ENCODE measurements at places on chromosomes 3 and 15.
A peak's percentile ranks its signal among the peaks of the same experiment; 100 is the strongest.

DNA sequence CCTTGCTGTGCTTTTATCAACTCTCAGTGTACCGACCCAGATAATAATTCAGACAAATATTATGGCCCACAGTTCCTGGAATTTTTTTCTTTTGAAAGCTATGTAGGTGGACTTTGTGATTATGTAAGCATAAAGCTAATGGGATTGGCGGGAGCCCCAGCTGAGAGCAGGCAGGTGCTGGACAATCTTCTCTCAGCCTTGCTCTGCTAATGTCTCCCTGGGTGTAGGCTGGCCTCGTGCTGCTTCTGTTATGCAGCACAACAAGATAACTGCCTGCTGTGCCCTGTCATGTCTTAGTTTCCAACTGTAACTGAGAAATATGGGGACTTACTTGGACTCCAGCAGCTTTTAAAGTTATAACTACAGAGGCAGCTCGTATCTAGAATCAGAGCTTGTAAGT, 415.0 kb downstream of the PDCD6IP start:
- no peak for DNase-seq
- H3K36me3 ChIP-seq: no peaks in the 10 kb centered on the region
- H3K27ac ChIP-seq: no peak overlapping the region
- H3K27me3 ChIP-seq: peaks cover 3% of the 10 kb centered on the region
- H3K4me3 ChIP-seq: no peak overlapping the region

- DNase-seq: no peak
- H3K4me3 ChIP-seq: peak overlapping the region; percentile 94
- peaks cover 11% of the 10 kb centered on the region for H3K36me3 ChIP-seq
- peaks cover 47% of the 10 kb centered on the region for H3K4me1 ChIP-seq
These were observed 744 bp upstream of the CCDC32 start for GRCh38 chr15:40565333-40566238.

DNA sequence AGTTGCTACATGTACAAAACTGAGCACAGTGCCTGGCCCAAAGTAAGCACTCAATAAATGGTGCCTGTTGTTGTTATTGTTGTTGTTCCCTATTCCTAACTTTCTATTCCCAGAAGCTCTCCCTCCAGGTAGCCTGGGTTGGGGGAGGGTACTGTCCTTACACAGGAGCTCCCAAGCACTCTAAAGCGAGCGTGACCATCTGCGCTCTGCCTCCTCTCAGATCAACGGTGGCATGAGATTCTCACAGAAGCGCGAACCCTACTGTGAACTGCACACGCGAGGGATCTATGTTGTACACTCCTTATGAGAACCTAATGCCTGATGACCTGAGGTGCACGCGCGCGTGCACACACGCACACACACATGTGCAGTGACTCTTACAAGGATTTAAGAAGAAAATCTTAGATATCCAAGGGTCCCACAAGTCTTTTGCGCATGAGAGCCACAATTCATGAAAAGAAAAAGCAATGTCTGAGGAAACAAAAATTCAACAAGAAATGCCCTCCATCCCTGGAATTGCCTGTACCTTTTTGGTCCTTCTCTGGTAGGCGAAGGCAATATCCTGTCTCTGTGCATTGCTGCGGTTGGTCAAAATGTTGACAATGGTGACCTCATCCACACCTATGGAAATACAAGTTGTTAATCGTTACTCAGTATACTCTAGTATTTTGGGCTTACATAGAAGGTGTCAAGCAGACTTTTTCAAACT, 33.7 kb downstream of the ANXA2 start:
- no peaks in the 10 kb centered on the region for H3K27me3 ChIP-seq
- no peak overlapping the region for H3K4me3 ChIP-seq
- H3K27ac ChIP-seq: no peak overlapping the region
- H3K4me1 ChIP-seq: peaks cover 3% of the 10 kb centered on the region
- no peak for DNase-seq
- peaks cover 4% of the 10 kb centered on the region for H3K36me3 ChIP-seq

DNA sequence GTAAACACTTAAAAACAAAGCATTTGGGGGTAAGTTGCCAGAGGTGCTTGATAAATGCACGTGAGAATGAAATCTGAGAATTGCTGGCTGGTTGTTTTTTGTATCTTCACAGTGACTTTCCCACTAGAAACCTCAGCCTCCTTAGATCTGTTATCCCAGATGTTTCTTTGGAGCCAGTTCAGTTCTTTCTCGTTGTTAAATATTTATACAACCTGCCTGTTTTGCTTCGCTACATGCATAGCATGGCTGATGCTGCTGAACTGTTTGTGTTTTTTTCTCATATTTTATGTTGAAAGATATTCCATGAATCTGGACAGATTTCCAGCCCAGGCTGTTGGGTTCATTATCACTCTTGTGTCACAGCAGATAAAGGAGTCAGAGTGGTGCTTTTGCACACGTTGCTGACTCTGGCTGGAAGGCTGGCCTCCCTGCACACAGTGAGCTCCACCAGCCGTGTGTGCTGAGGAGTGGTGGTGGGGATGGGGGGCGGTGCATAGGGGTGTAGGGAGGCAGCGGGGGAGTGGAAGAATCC, 80.2 kb downstream of the ARNT2 start:
- H3K27ac ChIP-seq: no peak overlapping the region
- H3K27me3 ChIP-seq: no peaks in the 10 kb centered on the region
- H3K4me1 ChIP-seq: no peaks in the 10 kb centered on the region

- H3K27ac ChIP-seq: no peak overlapping the region
- H3K4me3 ChIP-seq: no peak overlapping the region
- no peaks in the 10 kb centered on the region for H3K4me1 ChIP-seq
- DNase-seq: no peak
- H3K36me3 ChIP-seq: peaks cover 4% of the 10 kb centered on the region
These were observed 35.3 kb upstream of the FBN1 start for GRCh38 chr15:48680841-48681240.

- no peaks in the 10 kb centered on the region for H3K36me3 ChIP-seq
- H3K4me3 ChIP-seq: no peak overlapping the region
- no peak overlapping the region for H3K27ac ChIP-seq
- H3K4me1 ChIP-seq: no peaks in the 10 kb centered on the region
- no peak for DNase-seq
These were observed 278.1 kb upstream of the LRTM1 start for GRCh38 chr3:55205990-55206389.
